ENCODE measurements at places on chromosomes 11 and 22.

GRCh38 chr11:131447898-131448297 lies 77.5 kb downstream of the NTM start:
- DNase-seq, result no peak

DNA sequence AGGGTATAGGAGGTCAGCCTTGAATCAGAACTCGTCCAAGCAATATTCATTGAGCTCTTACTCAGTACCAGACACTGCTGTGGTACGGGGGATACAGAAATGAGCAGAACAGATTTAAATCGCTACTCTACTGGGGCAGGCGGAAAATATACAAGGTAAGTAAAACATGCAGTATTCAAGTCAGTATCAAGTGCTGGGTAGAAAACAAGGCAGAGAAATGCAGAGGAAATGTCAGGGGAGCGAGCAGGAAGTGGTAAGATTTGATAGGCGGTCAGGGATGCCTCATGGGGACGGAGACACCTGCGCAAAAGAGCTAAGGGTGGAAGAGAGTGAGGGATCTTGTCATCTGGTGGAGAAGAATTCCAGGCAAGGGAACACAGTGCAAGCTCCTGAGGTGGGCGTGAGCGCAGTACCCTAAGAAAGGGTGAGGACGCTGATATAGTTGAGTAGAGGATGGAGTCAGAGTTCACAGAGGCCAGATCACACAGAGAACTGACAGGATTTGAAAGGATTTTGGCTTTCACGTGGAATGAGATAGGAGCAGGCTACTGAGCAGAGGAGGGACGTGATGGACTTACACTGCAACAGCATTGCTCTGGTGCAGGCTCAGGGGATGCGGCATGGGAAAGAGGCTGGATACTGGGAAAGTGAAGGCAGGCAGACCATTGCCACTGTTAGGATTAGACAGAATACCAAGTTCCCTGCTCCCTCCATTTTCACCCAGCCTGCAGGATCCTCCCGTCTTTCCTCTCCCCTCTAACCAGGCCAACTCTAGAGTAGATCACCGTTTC lies 35.8 kb downstream of the SC5D start:
- DNase-seq, result no peak

GRCh38 chr22:40920526-40920925 lies 30.7 kb upstream of the RBX1 start:
- DNase-seq, result no peak

- DNase-seq, result no peak
These were observed 11.7 kb downstream of the MIAT start for GRCh38 chr22:26669060-26669481.

- no peak for DNase-seq
These were observed 30.2 kb downstream of the UQCR10 start for GRCh38 chr22:29797351-29797750.

DNA sequence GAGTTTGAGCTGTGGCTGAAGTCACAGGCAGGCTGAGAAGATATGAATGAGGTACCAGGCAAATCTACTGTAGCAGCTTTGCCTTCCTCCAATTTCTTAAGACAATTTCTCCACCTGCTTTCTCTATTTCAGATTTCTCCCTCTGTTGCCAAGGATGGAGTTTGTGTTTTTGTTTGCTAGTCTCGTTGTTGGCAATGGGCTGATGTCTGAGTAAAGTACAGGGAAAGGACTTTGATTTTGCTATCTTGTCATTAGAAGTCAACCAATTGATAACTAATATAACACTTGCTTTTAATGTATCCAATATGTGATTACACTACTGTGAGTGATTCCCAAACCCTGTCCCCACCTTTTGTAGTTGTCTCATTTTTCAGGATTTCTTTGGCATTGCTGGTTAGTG lies 40.1 kb upstream of the RRAS2 start:
- DNase-seq, result no peak

- DNase-seq, result no peak
These were observed 35.9 kb downstream of the MUC6 start for GRCh38 chr11:1000357-1001278.
